Activated naive CD8-positive, alpha-beta T cell treated with anti-CD3 and anti-CD28 coated beads, Interleukin-2, amount 10 ng/mL, durations not matched to agents 7 days and 5 days (primary cell): ENCODE measurements at places on chromosomes 5 and 9. TPM values are rescaled to one million over a fixed set of nuclear protein-coding genes. Genes with fewer than 3 reads are reported as not detected.

Gene OBP2B
- total RNA-seq = not detected

Gene VLDLR
- 7.2 TPM for total RNA-seq

Gene CDH6
- not detected for total RNA-seq

Gene NRARP
- total RNA-seq = 1.2 TPM

Gene GPR107
- total RNA-seq = 23.2 TPM

Gene PDE6A
- total RNA-seq = not detected

Gene SYK
- 0.82 TPM for total RNA-seq

Gene ADRA1B
- total RNA-seq = not detected

Gene ZNF454
- not detected for total RNA-seq

Gene ALDH1A1
- total RNA-seq = 0.69 TPM

Gene RNF183
- 0.37 TPM for total RNA-seq

Gene SLU7
- total RNA-seq = 66.6 TPM

Gene SOX30
- 0.09 TPM for total RNA-seq

Gene CYLC2
- total RNA-seq = not detected

Gene SLCO6A1
- not detected for total RNA-seq

Gene TBC1D13
- 26.1 TPM for total RNA-seq

Gene LCN12
- total RNA-seq = 1.1 TPM

Gene FOXI1
- not detected for total RNA-seq

Gene TXNDC8
- total RNA-seq = not detected
